ENCODE measurements at places on chromosomes 1 and 21.
A peak's percentile ranks its signal among the peaks of the same experiment; 100 is the strongest.

- no peak for DNase-seq
Measured at GRCh38 chr1:75768016-75768415, 18.0 kb upstream of the RABGGTB start.

GRCh38 chr21:28738882-28739281, 253.8 kb downstream of the LTN1 start:
- no peak for DNase-seq

DNA sequence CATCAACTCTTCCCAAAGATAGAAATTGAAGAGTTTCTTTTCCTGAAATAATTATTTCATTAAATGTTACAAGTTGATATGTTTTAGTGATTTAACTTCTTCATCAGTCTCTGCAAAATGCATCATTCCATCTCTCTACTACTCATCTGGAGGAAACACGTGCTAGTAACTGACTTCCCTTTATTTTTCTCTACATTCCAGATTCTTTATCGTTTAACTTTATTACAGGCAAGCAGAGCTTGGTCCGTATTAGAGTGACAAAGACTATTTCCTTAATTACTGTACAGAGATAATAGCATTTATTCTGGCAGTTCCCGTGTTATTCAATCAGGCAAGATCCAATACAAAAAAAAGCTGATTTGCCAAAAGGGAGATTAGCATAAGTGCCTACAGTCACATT, 88.6 kb downstream of the TM2D1 start:
- DNase-seq, result no peak

DNA sequence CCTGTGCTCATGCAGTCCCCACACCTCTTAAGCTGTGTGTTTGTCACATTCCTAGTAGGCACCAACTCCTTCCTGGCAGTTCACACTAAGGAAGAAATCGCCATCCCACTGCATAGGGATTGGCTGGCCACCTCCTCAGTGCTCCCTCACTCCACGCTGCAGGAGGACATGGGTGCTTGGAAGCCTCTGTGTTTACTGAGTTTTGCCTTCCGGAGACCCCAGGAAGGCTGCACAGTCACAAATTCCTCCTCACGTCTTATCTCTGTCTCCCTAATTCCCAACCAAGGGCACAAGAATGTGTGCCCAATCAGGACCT, 93.8 kb upstream of the GALNT2 start:
- no peak for DNase-seq

DNA sequence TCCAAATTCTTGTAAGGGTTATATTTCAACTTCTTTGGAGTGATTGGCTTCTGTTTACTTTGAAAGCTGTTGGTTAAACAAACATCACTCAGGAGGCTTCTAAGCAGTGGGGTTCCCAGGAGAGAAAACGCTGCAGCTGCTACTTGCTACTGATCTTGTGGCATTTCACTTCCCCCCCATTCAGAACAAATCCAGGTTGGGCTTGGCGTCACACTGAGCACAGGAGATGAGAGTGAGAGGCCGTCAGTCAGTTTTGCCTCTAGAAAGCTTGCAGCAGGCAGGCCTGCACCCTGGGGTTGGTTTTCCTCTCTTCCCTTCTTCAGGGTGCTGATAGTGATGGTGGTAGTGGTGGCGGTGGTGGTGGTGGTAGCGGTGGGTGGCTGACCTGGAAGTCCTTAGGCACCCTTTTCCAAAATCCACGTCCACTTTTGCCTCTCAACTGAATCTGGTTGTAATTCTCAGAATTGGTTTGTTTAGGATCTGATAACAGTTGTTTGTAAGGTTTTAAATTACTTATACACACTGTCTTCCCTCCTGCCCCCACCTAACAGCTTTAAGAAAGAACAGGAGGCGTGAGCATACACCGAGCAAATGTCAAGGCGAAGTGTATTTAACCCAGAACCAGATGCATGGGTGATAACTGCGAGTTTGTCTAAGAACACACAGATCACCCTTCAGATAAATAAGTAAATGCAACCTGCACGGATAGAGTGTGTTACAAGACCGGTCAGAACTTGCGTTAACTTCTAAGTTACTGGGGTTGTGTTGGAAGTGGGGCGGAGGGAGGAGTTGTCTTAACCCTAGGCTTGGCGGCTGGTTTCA, 3.2 kb upstream of the PROX1 start:
- no peak for DNase-seq

GRCh38 chr1:191592907-191593306, 565.4 kb upstream of the RGS18 start:
- no peak for DNase-seq

DNA sequence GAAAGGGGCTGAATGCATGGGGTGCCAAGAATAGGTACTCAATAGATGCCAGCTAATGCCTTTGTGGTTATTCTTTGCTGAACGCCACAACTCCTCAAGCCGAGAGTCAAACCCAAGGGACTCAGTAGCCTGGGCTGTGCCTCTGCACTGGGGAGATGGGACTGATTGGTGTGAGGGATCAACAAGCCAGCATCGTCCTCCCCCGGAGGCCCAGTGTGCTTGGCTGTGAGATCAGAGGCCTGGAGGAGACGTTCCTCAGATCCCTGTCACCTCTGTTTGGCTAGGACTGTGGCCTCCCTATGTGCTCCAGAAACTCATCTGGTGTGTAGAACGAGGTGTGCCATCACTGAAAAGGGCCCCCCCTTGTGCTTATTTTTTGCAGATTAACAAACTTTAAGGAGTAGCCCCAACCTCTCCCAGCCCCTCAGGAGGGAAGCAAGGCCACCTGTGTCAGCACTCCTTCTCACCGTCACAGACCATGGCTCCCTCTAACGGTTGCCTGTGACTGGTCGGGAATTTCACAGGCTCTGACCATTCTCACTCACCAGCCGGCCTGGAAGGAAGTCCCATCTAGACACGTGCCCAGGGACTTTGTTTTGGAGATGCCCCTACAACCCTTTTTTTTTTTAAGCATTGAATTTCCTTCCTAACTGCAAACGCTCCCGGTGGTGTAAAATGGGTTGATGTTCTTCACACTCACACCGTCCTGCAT, 194.0 kb upstream of the VAMP3 start:
- no peak for DNase-seq

DNA sequence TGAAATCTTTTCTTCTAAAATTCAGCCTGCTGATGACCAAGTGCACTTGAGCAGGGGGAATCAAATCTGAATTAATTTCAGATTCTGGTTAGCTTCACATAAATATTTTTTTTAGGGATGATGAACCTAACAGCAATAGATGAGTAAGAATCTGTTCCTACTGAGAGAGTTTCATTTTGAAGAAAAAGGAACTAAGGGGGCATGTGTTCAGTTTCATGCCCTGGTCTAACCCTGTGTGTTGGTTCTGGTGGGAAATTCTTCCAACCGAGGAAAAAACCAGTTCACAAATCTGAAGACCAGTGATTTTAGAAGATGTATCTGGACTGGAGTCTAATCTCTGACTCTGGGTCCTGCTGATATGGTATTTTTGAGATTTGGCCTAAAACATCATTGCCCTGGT, 13.7 kb downstream of the SELL start:
- DNase-seq, result no peak

DNA sequence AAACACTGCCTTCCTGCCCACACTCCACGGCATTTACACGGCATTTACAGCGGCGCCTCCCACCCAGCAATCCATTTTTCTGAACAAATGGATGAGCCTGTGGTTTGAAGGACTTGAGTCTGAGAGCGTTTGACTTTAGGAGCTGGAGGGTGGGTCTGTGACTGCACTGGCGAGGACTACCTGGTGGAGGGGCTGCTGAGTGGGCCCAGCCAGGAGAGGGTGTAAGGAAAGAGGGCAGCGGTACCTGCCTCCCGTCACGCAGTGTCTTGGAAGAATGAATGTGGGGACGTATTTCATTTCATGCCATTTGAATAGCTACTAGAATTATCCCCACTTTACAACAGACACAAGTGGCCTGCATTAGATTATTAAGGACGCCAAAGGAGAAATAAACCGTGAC, 62.9 kb downstream of the B3GALT5 start:
- DNase-seq, result no peak

DNA sequence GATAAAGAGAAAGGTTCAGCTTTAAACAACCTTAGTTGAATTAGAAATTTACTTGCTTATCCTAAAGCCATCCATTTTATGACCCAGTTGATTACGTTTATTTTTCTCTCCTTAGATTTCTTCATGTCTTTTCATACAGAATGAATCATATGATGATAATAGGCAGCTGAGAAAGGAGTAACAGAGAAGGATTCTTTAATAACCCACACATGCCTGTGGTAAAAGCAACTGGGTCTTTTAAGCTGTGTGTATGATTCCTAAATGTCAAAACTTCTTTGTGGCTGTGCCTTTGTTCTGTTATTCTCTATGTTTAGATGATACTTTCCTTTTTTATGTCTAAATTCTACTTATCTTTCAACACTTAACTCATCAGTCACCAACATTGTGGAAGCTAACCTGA, 626.5 kb downstream of the NCAM2 start:
- DNase-seq, result peak; percentile 49

GRCh38 chr1:179917601-179918429, 35.7 kb downstream of the TOR1AIP1 start:
- no peak for DNase-seq

GRCh38 chr1:174052621-174053020, 30.5 kb upstream of the RC3H1 start:
- no peak for DNase-seq

DNA sequence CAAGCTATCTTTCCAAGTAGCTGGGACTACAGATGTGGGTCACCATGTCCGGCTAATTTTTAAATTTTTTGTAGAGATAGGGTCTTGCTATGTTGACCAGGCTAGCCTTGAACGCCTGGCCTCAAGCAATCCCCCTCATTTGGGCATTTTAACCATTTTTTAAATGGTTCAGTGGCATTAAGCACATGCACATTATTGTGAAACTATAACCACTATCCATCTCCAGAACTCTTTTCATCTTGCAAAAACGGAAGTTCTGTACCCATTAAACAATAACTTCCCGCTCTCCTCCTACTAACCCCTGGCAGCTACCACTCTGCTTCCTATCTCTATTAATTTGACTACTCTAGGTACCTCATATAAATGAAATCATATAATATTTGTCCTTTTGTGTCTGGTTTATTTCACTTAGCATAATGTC, 4.8 kb upstream of the IL6R start:
- DNase-seq, result no peak

DNA sequence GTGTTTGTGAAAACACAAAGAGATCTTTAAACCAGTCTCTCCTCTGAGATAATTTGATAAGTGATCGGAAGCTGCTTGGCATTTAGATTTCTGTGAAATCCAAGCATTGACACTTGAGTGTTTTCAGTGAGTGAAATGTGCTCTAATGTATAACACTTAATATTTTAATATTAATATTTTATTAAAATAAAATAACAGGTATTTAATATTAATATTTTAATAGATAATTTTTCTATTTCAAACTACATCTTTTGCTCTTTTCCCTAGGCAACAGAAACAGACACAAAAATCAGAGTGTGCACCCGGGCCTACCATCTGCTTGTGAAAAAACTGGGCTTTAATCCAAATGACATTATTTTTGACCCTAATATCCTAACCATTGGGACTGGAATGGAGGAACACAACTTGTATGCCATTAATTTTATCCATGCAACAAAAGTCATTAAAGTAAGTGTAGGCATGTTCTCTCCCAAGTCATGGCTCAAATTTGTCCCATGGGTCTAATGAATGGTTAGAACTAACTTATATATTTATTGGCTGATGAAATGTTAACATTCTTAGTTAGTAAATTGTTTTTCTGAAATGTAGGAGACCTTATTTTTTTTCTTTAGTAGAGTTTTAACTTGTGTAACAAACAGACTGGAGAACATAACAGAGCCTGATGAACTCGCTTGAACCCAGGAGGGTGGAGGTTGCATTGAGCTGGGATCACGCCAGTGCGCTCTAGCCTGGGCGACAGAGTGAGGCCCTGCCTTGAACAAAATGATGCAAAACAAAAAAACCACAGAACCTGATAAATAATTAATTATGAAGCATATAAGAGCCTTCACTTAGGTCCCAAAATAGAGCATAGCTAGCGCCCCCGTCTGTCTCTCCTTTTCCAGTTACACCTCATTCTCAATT, 55.2 kb downstream of the MTR start:
- no peak for DNase-seq

- no peak for DNase-seq
Measured at GRCh38 chr1:18795002-18795689, 64.3 kb downstream of the TAS1R2 start.

GRCh38 chr1:54230507-54231339, 30.8 kb downstream of the MRPL37 start:
- no peak for DNase-seq

DNA sequence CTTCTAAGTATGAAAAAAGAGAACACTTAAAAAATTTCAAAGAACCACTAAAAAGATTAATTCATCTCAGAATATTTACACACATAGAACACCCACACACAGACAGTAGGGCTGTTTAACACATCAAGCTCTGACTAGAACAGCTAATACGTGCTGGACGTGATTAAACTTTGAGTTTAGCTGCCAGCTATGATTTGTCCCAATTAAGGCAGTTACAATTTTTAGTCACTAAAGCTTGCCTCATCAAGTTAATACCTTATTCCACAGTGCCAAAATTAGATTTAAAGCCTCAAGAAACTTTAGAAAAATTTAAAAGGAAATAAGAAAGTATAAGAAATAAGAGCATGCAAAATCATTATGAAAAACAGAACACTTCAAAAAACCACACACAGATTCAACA, 18.9 kb downstream of the SLC16A1 start:
- DNase-seq, result no peak

DNA sequence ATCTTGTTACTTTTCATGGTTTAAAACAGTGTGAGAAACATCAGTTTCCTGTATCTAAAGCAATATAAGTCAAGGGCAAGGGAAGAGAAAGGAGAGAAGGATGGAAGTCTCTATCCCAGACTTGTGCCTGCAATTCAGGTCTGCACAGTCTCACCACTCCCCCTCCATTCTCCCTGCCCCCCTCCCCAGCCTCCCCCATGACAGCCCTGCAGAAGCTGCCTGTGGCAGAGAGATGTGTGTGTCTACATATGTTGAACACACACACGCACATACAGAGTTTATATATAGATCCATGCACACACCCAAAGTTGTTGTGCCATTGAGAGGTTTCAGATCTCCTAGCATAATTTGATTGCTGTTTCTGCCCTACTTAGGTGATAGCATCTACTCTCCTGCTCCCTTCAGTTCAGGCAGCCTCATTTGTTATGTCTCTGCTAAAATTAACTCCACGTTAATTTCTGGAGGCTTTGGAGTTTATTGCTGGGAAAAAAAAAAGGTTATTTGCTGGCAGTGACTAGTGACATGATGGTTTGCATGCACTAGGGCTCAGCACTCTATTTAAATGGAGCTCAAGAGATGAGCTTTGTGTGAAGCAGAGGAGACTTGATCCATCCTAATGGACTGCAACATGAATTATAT, 124.9 kb upstream of the SMYD2 start:
- no peak for DNase-seq
